ENCODE measurements at places on chromosomes 7 and 10. TPM values are rescaled to one million over a fixed set of nuclear protein-coding genes. Genes with fewer than 3 reads are reported as not detected.

CFAP43 gene
- 6.0 TPM for total RNA-seq

GNG11 gene
- 4.4 TPM for total RNA-seq

STAG3 gene
- total RNA-seq: 0.83 TPM

HOXA13 gene
- 0.35 TPM for total RNA-seq

MSMB gene
- not detected for total RNA-seq

GPR26 gene
- not detected for total RNA-seq

IQUB gene
- total RNA-seq: 0.33 TPM

CHN2 gene
- total RNA-seq: not detected

TLX1 gene
- total RNA-seq: not detected

SPDYE2 gene
- total RNA-seq: not detected

CXCL12 gene
- not detected for total RNA-seq

GPNMB gene
- 13.3 TPM for total RNA-seq

ZNF804B gene
- not detected for total RNA-seq

SRGN gene
- 57.4 TPM for total RNA-seq
